Fibroblast of lung (primary cell): ENCODE measurements at places on chromosomes 12 and 14. TPM values are rescaled to one million over a fixed set of nuclear protein-coding genes. Genes with fewer than 3 reads are reported as not detected.

Gene DLST
- 47.0 and 95.3 TPM in 2 replicates for total RNA-seq

Gene SSPN
- 9.8 and 18.5 TPM in 2 replicates for total RNA-seq

Gene DBX2
- not detected in 2 replicates for total RNA-seq

Gene AQP6
- total RNA-seq = under 0.01 and 0.17 TPM in 2 replicates

Gene KRT6B
- total RNA-seq = not detected in 2 replicates

GRCh38 chr12:113634474-113634873, 162.8 kb upstream of the LHX5 start:
- H3K27me3 ChIP-seq = no peaks in the 10 kb centered on the region
- no peak overlapping the region for H3K27ac ChIP-seq
- no peaks in the 10 kb centered on the region for H3K36me3 ChIP-seq
- DNase-seq = no peak

GRCh38 chr12:13250416-13250815, 53.9 kb downstream of the EMP1 start:
- no peak overlapping the region for H3K4me3 ChIP-seq
- no peaks in the 10 kb centered on the region for H3K4me1 ChIP-seq
- DNase-seq = peak; percentile 87
- H3K27me3 ChIP-seq = no peaks in the 10 kb centered on the region

DNA sequence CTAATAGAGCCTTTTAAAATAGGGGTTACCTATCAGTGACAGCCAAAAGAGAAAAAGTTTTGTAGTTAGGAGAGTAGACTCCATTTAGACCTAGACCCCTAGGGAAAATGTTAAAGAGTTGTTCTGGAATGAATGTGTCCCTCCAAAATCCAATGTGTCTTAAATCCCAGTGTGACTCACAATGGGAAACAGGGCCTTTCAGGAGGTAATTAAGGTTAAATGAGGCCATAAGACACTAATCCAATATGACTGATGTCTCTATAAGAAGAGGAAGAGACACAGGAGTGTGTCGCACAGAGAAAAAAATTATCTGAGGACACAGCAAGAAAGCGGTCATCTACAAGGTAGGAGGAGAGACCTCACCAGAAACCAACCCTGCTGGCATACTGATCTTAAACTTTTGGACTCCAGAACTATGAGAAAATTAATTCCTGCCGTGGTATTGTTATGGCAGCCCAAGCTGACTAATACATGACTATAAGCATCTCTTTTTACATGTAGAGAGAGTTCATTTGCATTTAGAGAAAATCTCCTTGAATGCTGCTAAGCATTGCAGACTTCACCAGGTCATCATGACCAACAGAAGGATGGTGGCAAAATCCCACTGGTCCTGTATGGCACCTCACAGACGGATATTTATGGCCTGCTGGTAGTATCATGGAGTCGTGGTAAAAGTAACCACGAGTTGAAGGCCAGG, 259.6 kb upstream of the TMTC1 start:
- no peaks in the 10 kb centered on the region for H3K4me1 ChIP-seq
- H3K27me3 ChIP-seq = no peaks in the 10 kb centered on the region
- H3K36me3 ChIP-seq = no peaks in the 10 kb centered on the region
- H3K27ac ChIP-seq = no peak overlapping the region
- no peak overlapping the region for H3K4me3 ChIP-seq

DNA sequence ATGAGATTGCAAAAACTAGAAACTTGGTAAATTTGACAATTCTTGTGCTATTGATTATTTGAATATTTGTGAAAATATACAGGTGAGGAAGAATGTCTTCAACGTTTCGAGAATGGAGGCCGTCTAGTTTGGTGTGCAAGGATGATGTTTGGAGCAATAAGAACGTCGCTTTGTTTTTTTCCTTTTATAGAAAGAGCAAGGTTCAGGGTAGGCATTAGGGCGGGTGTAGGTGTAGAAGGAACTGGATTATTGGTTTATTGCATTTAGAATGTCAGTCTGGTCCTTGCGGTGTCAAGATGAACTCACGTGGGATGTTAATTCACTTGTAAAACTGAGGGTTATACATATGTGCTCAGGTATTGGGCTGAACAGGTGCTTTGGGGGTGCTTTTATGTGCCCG, 1.1 kb downstream of the RPS26 start:
- no peaks in the 10 kb centered on the region for H3K27me3 ChIP-seq
- peak overlapping the region; percentile 100 for H3K27ac ChIP-seq
- H3K36me3 ChIP-seq = peaks cover 9% of the 10 kb centered on the region
- peak overlapping the region; percentile 97 for H3K4me3 ChIP-seq
- no peak for DNase-seq

GRCh38 chr12:97181571-97182265, 274.7 kb downstream of the NEDD1 start:
- no peaks in the 10 kb centered on the region for H3K4me1 ChIP-seq
- no peaks in the 10 kb centered on the region for H3K36me3 ChIP-seq
- H3K27me3 ChIP-seq = no peaks in the 10 kb centered on the region
- no peak for DNase-seq
- H3K4me3 ChIP-seq = no peak overlapping the region

- H3K4me3 ChIP-seq = no peak overlapping the region
- H3K27me3 ChIP-seq = peaks cover under 1% of the 10 kb centered on the region
- H3K36me3 ChIP-seq = no peaks in the 10 kb centered on the region
- H3K4me1 ChIP-seq = no peaks in the 10 kb centered on the region
- no peak for DNase-seq
- no peak overlapping the region for H3K27ac ChIP-seq
These were observed 29.3 kb upstream of the ANKRD9 start for GRCh38 chr14:102538602-102539543.

DNA sequence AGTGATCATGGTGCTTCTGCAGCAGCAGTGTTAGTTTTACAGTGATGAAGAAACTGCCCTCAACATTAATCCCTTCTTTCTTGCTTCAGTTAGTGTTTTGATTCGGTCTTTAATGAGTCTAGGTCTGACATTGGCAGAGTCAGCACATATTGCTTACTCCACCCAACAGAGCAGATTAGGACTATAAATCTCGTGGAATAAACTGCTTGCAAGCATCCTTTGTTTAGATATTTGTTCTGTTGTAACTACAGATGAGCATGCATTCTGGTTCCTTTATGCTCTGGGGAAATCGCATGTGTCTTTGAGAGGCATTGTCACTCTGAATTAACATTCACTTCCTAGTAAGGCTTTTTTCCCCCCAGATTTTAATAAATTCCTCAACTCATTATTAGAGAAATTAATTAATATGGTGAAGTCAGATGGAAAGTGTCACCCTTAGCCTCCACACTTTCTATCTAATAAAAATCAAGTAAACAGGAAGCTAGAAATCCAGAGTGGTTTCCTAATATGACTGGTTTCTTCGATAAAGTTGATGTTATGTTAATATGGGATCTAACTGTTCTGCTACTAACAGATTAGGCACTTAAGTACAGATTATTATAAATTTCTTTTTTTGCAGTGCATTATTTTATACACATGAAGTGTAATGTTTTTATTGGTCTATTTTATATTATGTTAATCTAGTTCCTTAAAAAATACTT, 86.2 kb upstream of the SSTR1 start:
- H3K4me1 ChIP-seq = peaks cover 3% of the 10 kb centered on the region
- no peak overlapping the region for H3K4me3 ChIP-seq
- H3K36me3 ChIP-seq = no peaks in the 10 kb centered on the region
- no peak for DNase-seq
- H3K27me3 ChIP-seq = no peaks in the 10 kb centered on the region

- no peaks in the 10 kb centered on the region for H3K27me3 ChIP-seq
- H3K4me1 ChIP-seq = peaks cover 4% of the 10 kb centered on the region
- peak; percentile 75 for DNase-seq
- no peak overlapping the region for H3K4me3 ChIP-seq
- no peak overlapping the region for H3K27ac ChIP-seq
These were observed 68.9 kb downstream of the DAD1 start for GRCh38 chr14:22519877-22520685.

- peak overlapping the region; percentile 47 for H3K4me3 ChIP-seq
- peaks cover 31% of the 10 kb centered on the region for H3K4me1 ChIP-seq
- no peaks in the 10 kb centered on the region for H3K27me3 ChIP-seq
- DNase-seq = peak; percentile 75
These were observed 449 bp upstream of the LTBP2 start for GRCh38 chr14:74612350-74613021.

- H3K27me3 ChIP-seq = no peaks in the 10 kb centered on the region
- no peaks in the 10 kb centered on the region for H3K36me3 ChIP-seq
- no peak for DNase-seq
- H3K27ac ChIP-seq = no peak overlapping the region
These were observed 242.1 kb downstream of the BCL11B start for GRCh38 chr14:99029916-99030305.

DNA sequence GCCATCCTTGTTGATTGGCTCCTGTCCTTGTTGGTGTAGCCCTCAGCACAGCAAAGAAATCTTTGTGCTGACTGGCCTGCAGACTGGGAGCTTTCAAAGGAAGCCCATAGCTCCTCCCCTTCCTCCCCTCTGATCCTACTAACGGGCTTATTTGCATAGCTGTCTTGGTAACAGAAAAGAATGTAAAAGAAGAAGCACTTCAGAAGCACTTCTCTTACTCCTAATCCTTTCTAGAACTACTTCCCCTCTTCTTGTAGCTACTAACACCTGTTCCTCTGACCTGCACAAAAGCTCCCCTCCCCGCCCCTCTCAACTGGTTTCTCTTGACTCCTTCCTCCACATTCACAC, 14.3 kb upstream of the RIC8B start:
- H3K27me3 ChIP-seq = no peaks in the 10 kb centered on the region
- peak; percentile 18 for DNase-seq

DNA sequence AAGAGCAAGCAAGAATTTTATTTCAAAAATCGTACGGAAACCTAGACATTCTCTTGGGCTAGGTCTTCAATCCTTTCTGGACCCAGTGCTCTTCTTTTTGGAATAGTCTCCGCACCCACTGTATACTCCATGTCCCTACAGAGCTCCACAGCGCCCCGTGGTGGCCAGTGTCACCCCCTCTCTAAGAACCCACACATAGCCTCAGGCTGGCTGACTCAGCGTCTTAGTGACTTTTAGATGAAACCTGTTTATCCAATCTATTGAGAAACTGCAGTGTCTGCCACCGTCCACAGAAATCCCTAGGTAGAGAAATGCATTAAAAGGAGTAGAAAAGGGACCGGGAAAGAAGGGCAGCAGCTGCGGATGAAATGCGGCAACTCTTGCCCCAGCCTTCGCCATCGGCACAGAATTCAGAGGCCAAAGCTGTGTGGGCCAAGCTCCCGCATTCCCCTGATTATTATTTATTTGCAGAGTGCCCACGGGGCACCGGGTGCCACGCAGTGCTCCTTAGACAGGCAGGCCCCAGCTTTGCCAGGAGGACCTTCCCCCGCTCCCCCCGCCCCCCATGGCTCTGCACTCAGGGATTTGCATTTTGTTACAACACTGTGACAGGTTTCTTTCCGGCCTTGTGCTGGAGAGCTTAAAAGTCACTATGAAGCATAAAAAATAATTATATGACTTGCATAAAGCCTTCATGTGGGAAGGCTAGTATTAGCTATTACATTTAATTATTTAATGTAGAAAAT, 170.1 kb upstream of the FKBP4 start:
- no peaks in the 10 kb centered on the region for H3K36me3 ChIP-seq
- no peaks in the 10 kb centered on the region for H3K27me3 ChIP-seq
- no peak overlapping the region for H3K4me3 ChIP-seq
- H3K4me1 ChIP-seq = no peaks in the 10 kb centered on the region

- no peak overlapping the region for H3K4me3 ChIP-seq
- H3K36me3 ChIP-seq = no peaks in the 10 kb centered on the region
- DNase-seq = no peak
- H3K27ac ChIP-seq = no peak overlapping the region
- H3K27me3 ChIP-seq = no peaks in the 10 kb centered on the region
These were observed 801.4 kb downstream of the FLRT2 start for GRCh38 chr14:86331341-86331740.

- H3K4me1 ChIP-seq = no peaks in the 10 kb centered on the region
- no peak overlapping the region for H3K4me3 ChIP-seq
- no peaks in the 10 kb centered on the region for H3K36me3 ChIP-seq
- no peak for DNase-seq
- no peaks in the 10 kb centered on the region for H3K27me3 ChIP-seq
- no peak overlapping the region for H3K27ac ChIP-seq
These were observed 45.1 kb upstream of the KITLG start for GRCh38 chr12:88625356-88625755.

DNA sequence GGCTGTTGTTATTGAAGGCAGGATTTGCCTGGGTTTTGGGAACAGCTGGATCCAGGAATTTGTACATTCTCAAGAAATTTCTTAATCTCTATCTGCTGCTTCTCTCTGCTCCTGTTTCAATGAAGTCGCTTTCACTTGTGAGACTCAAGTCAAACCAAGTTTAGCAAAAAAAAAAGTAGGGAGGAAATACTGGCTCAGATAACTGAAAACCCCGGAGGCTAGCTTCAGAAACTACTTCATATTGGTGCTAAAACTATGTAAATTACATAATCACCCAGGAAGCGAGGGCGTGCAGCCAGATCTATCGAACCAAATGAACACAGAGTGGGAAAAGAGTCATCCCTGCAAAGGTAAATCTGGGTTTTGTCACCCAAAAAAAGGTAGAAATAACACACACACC, 68.3 kb upstream of the FICD start:
- no peaks in the 10 kb centered on the region for H3K27me3 ChIP-seq
- H3K4me3 ChIP-seq = no peak overlapping the region
- H3K36me3 ChIP-seq = no peaks in the 10 kb centered on the region
- no peaks in the 10 kb centered on the region for H3K4me1 ChIP-seq
- H3K27ac ChIP-seq = no peak overlapping the region

DNA sequence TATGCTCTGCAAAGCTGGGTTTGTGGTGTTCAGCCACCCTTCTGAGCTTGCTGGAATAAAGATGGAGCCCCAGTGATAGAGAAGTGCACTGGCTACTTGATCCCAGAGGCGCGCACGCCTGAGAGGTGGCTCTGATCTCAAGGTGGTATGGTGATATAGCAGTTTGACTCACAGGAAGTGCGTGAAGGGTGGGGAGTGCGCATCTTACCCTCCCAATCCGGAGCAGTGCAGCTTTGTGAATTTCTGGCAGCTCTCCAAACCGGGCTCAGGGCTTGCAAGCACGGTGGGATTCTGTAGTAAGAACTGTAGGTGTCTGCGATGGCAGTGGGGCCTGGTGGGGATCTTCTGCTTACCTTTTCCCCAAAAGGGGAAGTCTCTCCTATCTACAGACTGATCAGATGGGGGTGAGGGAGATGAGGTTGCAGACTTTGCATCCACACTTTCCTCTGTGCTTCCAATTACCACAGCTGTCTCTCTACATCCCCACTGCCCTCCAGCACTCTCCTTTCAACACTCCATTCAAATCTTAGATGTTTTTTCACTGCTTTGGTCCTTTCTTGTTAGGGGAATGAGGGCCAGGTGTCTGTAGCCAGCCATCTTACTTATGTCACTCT, 197.4 kb upstream of the SLC38A2 start:
- DNase-seq = no peak
- no peaks in the 10 kb centered on the region for H3K4me1 ChIP-seq
- no peaks in the 10 kb centered on the region for H3K27me3 ChIP-seq

DNA sequence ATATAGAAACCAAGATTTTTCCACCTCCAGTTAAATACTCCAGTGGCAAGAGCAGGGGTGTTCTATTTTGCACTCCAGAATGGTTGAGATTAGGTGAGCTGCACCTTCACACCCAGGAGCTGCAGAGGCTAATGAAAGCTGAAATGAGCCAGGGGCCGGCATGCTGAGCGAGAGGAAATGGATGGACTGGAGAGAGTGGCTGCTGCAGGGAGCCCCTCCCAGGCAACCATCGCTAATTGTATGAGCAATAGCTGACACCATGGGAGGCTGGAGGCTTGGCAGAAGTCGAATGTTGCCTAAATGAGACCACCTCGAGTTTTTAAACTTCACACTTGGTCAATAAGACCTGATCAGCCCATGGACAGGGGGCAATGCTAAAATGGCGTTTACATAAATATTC, 301.8 kb upstream of the TMPO start:
- no peaks in the 10 kb centered on the region for H3K27me3 ChIP-seq
- H3K27ac ChIP-seq = no peak overlapping the region
- H3K4me3 ChIP-seq = no peak overlapping the region
- no peaks in the 10 kb centered on the region for H3K4me1 ChIP-seq
- H3K36me3 ChIP-seq = no peaks in the 10 kb centered on the region
- no peak for DNase-seq
